Stimulated activated CD4-positive, alpha-beta T cell treated with anti-CD3 and anti-CD28 coated beads, Interleukin-4, amount 100 ng/mL, for 4 hours (primary cell): ENCODE measurements at places on chromosomes 4 and X.

GRCh38 chr4:40940756-40941155, 191.0 kb downstream of the NSUN7 start:
- DNase-seq, result no peak

DNA sequence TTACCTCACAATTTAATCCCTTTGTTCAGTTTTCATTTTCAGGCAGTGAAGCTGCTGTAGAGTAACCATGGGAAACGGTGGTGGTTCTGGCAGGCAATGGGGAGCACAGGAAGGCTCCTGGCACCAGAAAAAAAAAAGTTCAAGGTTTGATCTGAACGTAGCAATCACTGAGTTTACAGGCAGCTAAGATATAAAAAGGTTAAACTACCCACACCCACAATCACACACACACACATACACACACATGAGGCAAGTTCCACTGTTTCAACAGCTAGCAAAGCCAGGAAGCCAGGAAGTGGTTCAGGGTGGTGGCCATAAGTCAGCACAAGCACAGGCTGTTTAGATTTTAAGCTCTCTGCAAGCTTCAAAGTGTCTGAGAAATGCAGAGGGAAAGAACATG, at the start of gene SULT1B1:
Gene SULT1B1, minus strand, starts transcription at position 166 of the 400 bp plus-strand sequence. CDS start 5,403 bp downstream, outside the sequence.
- DNase-seq, result peak; percentile 37

DNA sequence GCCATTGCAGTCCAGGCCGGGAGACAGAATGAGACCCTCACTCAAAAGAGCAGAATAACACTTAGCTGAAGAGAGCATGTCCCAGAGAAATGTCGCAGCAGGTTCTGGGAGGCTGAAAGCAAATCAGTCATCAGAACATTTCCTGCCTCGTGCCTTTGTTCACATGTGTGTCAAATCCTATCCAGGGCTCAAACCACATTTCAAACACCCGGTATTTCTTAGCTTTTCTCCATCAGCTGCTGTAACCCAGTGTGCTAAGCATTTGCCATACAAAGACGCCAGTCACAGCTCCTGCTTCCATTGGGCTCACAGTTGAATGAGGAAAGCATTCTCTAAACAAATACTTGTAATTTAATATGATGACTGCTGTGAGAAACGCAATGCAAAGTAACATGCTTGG, 6.0 kb downstream of the PALLD start:
- no peak for DNase-seq

DNA sequence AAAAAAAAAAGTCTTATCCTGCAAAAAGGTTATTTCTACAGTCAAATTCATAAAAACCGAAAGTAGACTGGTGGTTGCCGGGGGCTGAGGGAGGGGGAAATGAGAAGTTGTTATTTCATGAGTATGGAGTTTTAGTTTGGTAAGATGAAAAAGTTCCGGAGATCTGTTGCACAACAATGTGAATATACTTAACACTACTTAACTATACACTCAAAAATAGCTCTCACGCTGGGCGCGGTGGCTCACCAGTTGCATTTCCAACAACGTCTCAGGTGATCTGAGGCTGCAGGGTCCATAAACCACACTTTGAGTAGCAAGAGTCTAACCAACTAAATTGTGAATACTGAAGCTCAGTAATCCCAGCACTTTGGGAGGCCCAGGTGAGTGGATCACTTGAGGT, 52.4 kb downstream of the ANOS1 start:
- DNase-seq, result no peak
